Activated CD8-positive, alpha-beta memory T cell treated with anti-CD3 and anti-CD28 coated beads, Interleukin-2, amount 10 ng/mL, durations not matched to agents 7 days and 5 days (primary cell): ENCODE measurements at places on chromosomes 12 and 14.

GRCh38 chr12:95533985-95534384, 17.3 kb downstream of the USP44 start:
- no peak for DNase-seq
- no peak overlapping the region for H3K27ac ChIP-seq
- H3K27me3 ChIP-seq: no peaks in the 10 kb centered on the region

GRCh38 chr14:71753126-71753830, 179.0 kb upstream of the RGS6 start:
- H3K4me3 ChIP-seq: no peak overlapping the region
- no peak overlapping the region for H3K27ac ChIP-seq
- peak; percentile 78 for DNase-seq
- H3K4me1 ChIP-seq: peaks cover 20% of the 10 kb centered on the region
- peaks cover 3% of the 10 kb centered on the region for H3K36me3 ChIP-seq
- H3K27me3 ChIP-seq: peaks cover 2% of the 10 kb centered on the region

- H3K27me3 ChIP-seq: peaks cover 39% of the 10 kb centered on the region
- no peaks in the 10 kb centered on the region for H3K4me1 ChIP-seq
- no peak overlapping the region for H3K27ac ChIP-seq
Measured at GRCh38 chr14:72333357-72333756, 401.1 kb downstream of the RGS6 start.

- H3K36me3 ChIP-seq: peaks cover 79% of the 10 kb centered on the region
- peaks cover 13% of the 10 kb centered on the region for H3K4me1 ChIP-seq
- DNase-seq: no peak
- no peaks in the 10 kb centered on the region for H3K27me3 ChIP-seq
- H3K4me3 ChIP-seq: no peak overlapping the region
Measured at GRCh38 chr14:51895375-51895774, 35.0 kb downstream of the GNG2 start.

DNA sequence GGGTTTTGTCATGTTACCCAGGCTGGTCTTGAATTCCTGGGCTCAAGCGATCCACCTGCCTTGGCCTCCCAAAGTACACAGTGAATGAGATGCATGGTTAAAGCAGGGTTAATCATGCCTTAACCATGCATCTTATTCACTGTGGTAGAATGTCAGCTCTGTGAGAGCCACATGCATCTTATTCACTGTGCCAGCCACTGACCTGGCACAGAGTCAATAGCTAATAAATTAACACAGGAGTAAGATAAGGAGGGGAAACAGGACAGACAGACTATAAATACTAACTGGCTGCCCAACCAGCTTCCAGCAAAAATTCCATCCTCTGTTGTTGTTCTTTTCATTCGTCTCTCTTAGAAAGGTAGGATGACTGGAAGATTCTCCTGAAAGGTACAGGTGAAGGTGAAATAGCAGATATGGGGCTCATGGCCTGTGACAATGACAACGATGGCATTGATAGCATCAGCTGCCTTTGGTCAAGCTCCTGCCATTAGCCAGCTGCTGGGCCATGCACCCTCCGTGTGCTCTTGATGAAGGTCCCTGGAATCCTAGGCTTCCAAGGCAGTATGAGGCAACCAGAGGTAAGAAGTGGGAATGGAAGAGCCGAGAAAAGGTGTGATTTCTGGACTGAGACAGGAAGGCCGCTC, 76.6 kb downstream of the ZNF664 start:
- no peak overlapping the region for H3K4me3 ChIP-seq
- no peak overlapping the region for H3K27ac ChIP-seq
- H3K27me3 ChIP-seq: peaks cover 9% of the 10 kb centered on the region
- DNase-seq: no peak
- H3K4me1 ChIP-seq: no peaks in the 10 kb centered on the region

- no peaks in the 10 kb centered on the region for H3K4me1 ChIP-seq
- no peaks in the 10 kb centered on the region for H3K36me3 ChIP-seq
- H3K27me3 ChIP-seq: no peaks in the 10 kb centered on the region
- H3K27ac ChIP-seq: no peak overlapping the region
- DNase-seq: no peak
Measured at GRCh38 chr12:58877243-58877743, 43.0 kb downstream of the LRIG3 start.
